ENCODE measurements at places on chromosomes 13 and 19.

DNA sequence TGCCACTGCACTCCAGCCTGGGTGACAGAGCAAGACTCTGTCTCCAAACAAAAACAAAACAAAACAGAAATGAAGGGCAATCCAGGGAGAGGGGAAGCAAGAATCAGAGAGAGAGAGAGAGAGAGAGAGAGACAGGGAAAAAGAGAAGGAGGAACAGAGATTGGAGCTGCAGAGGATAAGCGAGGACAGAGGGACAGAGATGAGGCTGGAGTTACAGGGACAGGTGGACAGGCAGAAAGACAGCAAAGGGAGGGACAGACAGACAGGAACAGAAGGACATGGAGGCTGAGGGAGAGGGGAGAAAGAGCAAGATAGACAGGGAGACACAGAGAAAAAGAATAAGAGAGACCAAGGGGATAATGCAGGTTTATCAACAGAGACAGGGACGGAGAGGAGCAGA is 1.3 kb upstream of the CRX start:
- no peak for DNase-seq

- no peak for DNase-seq
Measured at GRCh38 chr13:38636761-38637160, 50.1 kb upstream of the FREM2 start.

- DNase-seq: no peak
Measured at GRCh38 chr13:113399755-113400149, 35.8 kb upstream of the GRTP1 start.

DNA sequence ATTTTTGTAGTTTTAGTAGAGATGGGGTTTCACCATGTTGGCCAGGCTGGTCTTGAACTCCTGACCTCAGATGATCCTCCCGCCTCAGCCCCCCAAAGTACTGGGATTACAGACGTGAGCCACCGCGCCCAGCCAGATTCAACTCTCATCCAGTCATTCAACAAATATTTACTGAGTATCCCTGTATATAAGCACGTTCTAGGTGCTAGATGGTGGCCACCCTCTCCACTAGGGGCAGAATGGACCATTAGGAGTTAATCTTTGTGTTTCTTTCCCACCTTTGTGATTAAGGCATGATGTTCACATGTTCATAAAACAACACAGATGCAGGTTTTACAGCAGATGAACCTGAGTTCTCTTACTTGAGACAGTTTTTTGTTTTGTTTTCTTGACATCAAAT is 7.3 kb downstream of the SHKBP1 start:
- DNase-seq: peak; percentile 12

- DNase-seq: no peak
Measured at GRCh38 chr13:113086991-113087922, 18.3 kb upstream of the F7 start.

- no peak for DNase-seq
Measured at GRCh38 chr13:24497742-24498141, 14.8 kb downstream of the PARP4 start.

GRCh38 chr19:18701250-18701608 is 17.7 kb downstream of the CRTC1 start:
- DNase-seq: no peak

- no peak for DNase-seq
Measured at GRCh38 chr13:71875823-71876222, 8.8 kb upstream of the DACH1 start.

DNA sequence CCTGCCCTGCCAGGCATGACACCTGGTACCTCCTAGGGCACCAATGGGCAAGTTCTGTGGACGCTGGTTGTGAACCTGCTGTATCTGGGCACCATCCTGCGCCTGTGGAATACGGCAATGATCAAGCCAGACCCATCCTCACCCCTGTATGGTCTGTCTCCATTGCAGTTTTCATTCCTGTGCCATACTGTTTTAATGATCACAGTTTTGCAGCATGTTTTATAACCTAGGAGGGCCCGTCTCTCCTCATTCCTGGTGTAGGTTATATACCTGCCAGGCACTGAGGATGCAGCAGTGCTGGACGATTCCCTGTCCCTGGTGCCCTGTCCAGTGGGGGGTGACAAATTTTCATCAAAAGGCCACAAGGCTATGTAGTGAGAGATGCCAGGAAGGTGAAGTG is 5.6 kb downstream of the TBC1D17 start:
- no peak for DNase-seq

- no peak for DNase-seq
Measured at GRCh38 chr19:55273978-55274707, 5.8 kb downstream of the HSPBP1 start.

DNA sequence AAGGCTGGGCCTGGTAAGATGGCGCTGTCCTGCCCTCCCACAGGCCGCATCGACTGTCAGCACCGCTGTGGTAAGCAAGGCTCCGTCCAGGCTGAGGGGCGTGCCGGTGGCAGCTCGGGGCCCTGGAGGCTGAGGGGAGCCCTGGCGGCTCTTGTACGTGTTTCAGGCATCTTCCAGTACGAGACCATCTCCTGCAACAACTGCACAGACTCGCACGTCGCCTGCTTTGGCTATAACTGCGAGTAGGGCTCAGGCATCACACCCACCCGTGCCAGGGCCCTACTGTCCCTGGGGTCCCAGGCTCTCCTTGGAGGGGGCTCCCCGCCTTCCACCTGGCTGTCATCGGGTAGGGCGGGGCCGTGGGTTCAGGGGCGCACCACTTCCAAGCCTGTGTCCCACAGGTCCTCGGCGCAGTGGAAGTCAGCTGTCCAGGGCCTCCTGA is 1.2 kb downstream of the IZUMO4 start:
- no peak for DNase-seq

DNA sequence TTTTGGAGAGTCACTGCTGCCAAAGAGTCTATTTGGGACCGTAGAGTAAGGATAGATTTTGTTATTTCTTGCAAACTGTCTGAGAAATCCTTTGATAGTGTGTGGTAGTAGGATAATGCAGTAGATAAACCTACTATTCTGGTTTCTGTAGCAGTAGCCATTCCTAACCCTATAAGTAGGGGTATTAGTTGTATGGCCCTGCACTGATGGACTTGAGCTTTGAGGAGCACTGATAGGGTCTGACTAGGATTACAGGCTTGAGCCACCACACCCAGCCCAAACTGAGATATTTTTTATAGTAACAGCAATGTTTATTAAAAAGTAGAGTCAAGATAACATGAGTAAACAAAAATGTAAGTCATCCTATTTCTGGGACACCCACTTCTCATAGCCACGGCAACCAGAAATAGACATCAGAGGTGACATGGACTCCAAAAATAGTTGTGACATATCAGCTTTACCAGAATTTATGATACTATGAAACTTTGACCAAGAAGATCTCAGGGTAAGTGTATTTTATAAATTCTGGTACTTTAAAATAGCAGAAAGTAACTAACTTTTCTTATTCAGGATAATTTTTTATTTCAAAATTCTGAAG is 479.1 kb downstream of the SUCLA2 start:
- no peak for DNase-seq

- no peak for DNase-seq
Measured at GRCh38 chr13:75302071-75302698, 179.8 kb downstream of the TBC1D4 start.

GRCh38 chr13:38462605-38463004 is 113.0 kb downstream of the UFM1 start:
- DNase-seq: no peak

DNA sequence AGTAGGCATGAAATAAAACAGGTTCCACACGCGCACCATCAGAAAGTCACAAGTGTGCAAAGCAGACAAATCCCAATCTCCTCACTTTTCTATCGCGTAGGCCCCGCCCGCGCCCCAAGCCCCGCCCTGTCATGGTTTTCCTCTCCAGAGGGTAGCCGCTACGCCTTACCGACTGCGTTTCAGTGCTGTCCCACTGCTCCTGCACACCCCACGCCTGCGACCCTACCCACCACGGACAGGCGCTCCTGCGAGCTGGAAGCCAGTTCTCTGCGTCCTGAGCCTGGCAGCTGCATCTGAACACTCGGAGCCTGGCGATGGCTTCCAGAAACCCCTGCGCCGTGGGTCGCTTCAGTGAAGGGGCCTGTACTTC is 379 bp upstream of the ZNF470 start:
- peak; percentile 22 for DNase-seq

GRCh38 chr13:33514362-33514761 is 228.8 kb upstream of the STARD13 start:
- DNase-seq: no peak

- no peak for DNase-seq
Measured at GRCh38 chr13:54387625-54388024, 1359.0 kb downstream of the OLFM4 start.

DNA sequence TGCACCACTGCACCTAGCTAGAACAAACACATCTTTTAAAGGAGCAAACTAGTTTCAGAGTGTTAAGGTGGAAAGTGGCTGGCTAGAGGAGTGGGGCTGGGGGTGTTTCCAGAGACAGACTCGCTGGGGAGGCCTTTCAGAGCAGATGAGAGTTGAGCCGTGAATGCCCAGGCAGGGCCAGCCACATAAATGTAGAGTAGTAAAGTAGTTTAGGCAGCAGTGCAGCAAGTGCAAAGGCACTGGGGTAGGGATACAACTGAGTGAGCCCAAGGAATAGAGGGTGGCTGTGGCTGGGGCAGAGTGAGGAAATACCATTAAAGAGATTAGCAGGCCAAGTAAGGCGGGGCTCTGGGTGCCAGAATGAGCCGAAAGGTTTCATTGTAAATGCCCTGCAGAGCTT is 72.0 kb downstream of the ALOX5AP start:
- no peak for DNase-seq

- no peak for DNase-seq
Measured at GRCh38 chr19:8323781-8324185, 2.5 kb downstream of the RPS28 start.

- peak; percentile 60 for DNase-seq
Measured at GRCh38 chr19:32339988-32340874, 5.2 kb upstream of the ZNF507 start.

DNA sequence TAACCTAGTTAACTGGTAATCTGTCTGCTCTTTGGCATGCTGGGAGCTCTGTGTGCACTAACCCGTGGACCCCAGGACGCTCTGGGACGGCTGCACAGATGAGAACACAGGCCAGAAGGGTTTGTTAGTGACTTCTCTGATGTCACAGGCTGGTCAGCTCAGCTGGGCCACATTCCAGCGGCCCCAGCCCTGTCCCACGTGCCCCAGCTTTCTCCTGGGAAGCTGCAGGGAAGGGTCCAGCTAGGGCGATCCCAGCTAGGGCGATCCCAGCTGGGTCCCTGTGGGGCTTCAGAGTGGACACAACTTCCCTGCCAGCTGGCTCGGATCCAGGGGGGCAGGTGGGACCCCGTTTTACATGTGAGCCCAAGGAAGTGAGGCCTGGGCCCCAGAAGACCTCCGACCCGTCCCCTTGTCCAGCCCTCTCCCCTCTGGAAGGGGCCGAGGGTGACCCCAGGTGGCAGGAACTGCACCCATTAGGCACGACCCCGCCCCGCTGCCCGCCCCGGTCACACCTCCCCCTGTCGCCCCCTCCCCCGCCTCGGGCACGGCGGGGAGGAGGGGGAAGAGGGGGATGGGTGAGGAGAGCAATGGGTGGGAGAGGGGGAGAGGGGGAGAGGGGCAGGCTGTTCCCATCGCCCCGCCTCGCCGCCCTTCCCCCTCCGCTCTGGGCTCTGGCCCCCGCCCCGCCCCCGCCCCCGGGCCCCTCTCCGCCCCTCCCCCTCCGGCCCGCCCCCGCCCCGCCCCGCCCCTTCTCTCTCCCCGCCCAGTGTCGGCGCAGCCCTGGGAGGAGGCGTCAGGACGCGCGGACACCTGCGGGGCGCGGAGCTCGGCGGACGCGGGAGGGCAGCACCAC is 75.2 kb upstream of the MCF2L start:
- no peak for DNase-seq

DNA sequence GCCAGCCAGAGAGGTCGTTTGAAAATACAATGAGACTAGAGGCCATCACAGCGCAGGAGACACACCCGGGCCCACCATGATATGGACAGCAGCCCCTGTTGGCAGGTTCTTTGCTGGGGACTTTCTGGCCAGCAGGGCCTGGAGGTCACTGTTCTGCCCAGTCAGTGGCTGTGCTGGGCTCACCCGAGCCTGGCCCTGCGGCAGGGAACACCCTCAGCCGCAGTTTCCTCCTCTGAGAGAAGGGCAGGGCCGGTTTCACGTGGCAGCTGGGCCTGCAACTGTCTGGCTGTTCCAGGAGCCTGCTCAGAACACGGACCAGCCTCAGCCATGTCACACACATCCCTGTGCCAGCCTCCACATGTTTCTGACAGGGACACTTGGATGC is 39.4 kb downstream of the ADPRHL1 start:
- DNase-seq: no peak

- DNase-seq: peak; percentile 91
Measured at GRCh38 chr13:70835371-70835770, 727.1 kb upstream of the KLHL1 start.

DNA sequence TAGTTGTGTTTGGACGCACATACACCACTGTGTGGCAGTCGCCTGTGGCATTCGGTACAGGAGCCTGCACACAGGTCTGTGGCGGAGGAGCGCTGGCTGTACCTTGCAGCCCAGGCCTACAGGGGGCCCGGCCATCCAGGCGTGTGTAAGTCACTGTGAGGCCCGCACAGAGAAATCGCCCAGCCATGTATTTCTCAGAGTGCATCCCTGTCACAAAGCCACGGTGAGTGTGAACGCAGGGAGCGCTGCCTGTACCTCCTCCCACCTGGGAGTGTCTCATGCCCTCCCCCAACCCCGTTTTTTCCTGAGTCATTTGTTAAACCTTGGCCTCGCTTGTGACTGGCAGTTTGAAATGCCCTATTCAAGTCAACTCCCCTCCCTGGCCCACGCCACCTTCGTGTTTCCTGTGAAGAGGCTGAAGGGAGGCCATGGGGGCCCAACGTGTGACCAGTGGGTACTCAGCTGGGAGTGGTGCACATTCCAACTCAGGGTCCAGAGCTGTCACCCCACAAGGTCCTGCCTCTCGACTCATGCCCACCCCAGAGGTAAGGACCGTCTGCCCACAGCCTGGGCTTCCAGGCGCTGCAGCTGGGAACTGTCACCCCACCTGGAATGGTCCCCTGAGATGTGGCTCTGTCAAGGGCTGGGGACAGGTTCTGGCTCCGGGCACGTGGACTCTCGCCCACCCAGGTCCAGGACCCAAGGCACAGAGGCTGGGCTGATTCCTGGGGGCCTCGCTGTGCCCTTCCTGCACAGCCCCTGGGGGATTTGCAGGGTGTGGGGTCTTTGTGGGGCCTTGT is 11.6 kb upstream of the RASA3 start:
- no peak for DNase-seq

DNA sequence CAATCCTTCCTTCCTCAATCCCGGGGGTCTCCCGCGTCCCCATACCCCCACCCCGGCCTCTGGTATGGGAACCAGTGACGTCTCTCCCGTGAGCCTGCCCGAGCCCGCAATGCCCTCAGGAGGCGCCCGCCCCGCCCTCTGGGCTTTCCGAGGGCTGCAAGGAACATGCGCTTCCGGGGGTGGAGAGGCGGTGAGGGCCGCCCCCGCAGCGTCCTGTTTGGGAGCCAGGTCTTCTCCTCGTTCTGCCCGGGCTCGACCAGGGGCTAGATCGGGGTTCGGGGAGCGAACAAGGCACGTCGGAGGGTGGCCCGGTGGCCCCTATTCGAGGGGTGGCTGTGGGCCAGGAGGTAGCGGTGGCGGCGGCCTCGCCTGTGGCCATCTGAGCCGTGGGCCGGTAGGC is 6.6 kb upstream of the TEX101 start:
- DNase-seq: no peak

DNA sequence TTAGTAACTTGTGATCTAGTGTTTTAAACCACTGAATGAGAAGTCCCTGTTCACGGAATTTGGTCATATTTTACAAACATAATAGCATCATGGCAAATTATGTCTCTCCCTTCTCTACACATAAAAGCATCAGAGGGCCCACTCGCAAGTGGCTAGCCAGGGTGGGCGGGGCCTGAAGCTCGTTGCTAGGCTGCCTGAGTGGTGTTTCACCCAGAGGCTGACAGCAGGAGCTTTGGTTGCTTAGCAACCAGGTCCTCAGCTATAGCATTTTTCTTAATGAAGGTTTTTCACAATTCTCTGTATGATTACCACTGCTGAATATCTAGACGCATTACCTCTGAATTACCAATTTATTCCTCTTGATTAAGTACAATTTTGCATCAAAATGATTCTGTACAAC is 126.5 kb downstream of the NALCN start:
- DNase-seq: peak; percentile 11
